ENCODE measurements at places on chromosomes 2 and 18.

GRCh38 chr2:239351687-239352086 lies 49.1 kb downstream of the HDAC4 start:
- no peak for DNase-seq

DNA sequence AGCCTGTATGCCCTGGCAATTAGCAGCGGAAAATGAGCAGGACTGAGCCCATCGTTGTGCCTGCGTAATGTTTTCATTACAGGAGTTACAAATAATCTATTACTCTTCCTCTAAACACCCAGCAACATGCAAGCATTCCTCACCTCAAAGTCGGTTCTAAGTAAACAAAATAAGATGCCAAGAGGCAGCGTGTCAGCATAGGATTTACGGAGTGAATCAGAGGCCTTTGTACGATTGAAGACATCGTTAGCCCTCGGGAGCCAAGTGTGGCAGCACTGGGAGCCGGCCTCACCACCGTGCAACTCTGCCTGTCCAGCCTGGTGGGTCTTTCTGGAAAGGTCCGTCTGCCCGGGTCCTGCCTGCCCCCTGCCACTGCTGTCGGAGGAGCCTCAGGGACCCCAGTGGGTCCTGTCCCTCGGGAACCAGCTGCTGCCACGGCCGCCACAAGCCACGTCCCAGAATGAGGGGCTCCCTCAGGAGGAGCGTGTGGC lies 80.1 kb upstream of the CTDP1 start:
- DNase-seq, result no peak

DNA sequence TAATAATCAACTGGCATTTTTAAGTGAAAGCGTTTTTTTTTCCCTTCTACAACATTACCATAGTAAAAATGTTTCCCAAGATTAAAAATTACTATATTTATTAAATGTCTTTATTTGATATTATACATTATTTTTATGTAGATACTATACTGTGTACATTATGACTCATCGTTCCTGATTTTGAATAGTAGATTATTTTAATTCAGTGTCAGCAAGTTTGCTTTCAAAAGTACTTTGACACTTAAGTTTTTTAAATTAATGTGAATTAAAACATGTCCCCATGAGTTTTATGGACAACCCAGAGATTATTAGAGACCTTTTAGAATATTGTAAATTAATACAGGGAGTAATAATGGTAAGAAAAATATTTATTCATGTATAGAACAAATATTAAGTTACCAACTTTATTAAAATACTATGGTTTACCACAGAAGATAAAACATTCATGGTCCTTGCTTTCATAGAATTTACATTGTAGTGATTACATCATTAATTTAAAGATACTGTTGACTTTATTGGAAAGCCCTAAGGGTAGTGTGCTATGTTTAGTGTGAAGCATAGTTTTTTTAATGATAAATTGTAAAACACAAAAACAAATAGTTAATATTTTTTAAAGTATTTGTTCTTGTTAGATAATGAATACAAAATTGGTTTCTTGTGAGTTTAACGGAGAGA lies 21.9 kb downstream of the DYNC1I2 start:
- DNase-seq, result no peak

- DNase-seq, result no peak
Measured at GRCh38 chr18:31424383-31424988, 23.1 kb upstream of the DSG3 start.

GRCh38 chr2:68482296-68482820 lies 15.0 kb downstream of the APLF start:
- no peak for DNase-seq

DNA sequence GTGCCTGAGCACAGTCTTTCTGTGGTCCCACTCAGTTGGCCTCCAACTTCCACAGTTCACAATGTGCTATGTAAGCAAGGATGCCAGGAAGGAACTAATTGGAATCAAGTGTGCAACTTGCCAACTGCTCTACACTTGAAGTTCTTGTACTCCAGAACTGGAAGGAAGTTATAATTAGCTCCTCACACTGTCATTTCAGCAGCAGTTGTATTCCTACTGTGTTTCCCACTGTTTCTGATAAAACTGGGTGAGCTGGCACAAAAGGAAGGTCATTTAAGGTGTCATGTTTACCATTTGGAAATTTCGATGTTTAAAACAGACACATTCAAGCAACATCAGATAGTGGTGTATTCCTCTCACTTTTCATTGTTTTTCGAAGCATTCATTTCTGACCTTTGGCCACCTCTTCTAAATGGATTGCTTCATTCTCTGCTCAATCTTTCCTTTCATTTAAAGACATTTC lies 84.2 kb downstream of the ANTXR1 start:
- DNase-seq, result no peak

- no peak for DNase-seq
Measured at GRCh38 chr18:56953428-56954198, 193.3 kb upstream of the BOD1L2 start.

GRCh38 chr2:181124497-181124896 lies 144.1 kb downstream of the UBE2E3 start:
- DNase-seq, result no peak

GRCh38 chr2:62340994-62341484 lies 145.1 kb downstream of the B3GNT2 start:
- peak; percentile 46 for DNase-seq

- no peak for DNase-seq
Measured at GRCh38 chr2:136871424-136871823, 106.1 kb downstream of the THSD7B start.

GRCh38 chr2:238117199-238118154 lies 17.3 kb downstream of the ESPNL start:
- DNase-seq, result no peak

DNA sequence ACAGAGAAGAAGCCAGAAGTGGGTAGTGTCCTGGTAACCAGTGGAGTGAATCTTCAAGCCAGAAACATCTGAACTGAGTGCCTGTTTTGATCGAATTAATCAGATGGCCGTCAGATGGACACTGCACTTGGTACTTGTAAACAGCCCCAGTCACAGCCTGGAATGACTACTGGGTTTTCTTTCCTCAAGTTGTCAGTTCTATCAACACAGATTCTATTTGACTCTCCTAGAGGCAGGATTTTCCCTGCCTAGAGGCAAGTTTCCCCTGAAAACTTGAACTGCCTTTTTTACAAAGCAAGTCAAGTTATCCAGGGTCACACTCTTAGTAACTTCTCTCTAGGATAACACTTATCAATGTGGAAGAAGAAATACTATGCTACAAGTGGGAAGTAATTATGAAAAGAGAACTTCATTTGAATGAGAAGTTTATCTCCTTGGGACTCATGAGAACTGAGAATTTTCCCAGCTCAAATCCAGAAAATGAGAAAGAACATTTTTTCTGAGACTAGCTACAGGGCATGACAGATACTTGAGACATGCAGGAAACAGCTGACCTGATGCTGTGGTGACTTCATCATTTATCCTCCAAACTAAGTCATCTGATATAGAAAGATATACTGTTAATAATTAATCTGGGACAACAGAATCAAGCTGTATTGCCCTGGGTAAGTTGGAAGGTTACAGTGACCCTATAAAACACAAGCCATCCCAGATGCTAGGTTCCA lies 36.0 kb downstream of the SULT1C2 start:
- DNase-seq, result no peak

DNA sequence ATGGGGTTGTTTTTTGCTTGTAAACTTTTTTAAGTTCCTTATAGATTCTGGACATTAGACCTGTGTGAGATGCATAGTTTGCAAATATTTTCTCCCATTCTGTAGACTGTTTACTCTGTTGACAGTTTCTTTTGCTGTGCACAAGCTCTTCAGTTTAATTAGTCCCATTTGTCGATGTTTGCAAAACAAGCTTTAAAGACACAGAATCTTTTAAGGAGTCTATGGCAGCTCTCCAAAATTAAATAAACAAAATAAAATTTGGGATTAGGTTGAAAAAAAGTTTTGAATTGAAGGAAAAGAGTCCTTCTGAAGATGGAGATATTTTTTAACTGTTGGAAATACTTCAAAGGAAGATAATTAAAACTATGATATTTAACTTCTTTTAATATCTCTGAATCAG lies 88.8 kb downstream of the MAP3K20 start:
- no peak for DNase-seq

DNA sequence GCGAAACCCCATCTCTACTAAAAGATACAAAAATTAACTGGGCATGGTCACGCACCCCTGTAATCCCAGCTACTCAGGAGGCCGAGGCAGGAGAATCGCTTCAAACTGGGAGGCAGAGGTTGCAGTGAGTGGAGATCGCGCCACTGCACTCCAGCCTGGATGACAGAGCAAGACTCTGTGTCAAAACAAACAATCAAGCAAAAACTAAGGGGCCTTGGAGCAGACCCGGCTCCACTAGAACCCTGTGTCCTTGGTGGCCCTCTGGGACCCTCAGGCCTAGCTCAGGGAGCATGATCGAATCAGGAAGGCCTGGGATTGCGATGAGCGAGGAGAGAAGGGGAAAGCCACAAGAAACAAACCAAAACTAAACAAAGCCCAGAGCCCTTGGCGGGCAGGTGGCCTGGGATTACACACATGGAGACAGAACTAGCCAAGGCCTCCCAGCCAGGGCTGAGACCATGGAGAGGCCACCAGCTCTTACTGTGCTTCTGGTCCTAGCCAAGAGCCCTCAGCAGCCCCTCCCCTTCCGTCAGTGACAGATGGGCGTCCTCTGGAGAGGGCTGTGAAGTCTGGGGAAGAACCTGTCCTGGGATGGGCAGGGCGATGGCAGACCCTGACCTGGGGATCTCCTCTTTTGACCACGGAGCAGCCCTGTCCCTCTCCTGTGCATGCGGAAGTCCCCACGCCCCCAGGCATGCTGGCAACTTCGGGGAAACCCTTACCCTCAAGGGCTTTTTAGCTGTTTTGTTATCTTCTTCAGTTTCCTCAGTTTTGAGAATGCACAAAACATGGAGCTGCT lies 27.4 kb upstream of the CATIP start:
- DNase-seq, result no peak

DNA sequence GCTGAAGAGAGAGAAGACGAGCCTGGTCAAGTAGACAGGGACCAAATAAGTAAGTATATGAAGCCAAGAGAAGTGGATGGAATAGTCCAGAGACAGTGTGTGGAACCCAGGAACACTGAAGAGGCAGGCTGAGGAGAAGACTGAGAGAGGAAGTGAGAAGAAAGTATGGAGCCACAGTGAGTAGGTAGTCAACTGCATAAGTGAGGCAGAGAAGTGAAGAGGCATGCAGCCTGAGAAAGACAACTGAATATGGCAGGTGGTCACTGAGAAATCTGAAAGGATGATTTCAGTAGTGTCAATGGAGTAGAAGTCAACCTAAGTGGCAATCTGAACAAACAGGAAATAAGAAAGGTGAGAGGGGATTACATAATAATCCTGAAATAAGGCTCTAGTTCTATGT lies 55.4 kb downstream of the CWC22 start:
- no peak for DNase-seq

DNA sequence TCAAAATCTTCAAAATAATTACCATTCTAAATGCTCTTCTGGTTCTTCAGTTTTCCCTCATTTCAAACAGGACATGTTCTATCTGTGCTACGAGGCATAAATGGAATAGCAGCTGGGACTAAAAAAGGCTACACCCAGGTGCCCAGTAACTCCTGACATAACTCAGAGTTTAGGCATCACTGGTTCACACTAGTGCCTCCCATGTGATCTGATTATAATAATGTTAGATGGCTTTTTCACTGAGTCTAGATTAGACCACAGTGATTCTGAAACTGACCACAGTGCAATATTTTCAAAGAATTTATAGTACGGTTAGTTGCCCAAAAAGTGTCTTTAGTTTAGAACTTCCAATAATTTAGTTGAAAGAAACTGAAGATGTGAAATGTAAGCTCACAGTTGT lies 123.3 kb downstream of the CCBE1 start:
- DNase-seq, result no peak

DNA sequence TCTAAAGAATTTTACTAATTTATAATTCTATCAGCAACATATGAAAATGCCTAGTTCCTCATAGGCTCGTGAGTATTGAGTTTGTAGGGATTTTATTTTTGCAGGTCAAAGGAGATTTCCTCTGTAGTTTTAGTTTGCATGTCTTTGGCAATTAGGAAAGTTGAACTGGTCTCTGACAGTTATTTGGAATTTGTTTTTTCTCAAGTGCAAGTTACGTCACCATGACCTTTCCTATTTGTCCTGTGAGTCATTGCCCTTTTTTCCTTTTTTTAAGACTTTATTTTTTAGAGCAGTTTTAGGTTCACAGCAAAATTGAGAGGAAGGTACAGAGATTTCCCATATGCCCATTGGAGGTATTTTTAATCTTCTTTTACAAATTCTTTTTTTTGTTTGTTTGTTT lies 29.0 kb downstream of the RAMP1 start:
- no peak for DNase-seq

DNA sequence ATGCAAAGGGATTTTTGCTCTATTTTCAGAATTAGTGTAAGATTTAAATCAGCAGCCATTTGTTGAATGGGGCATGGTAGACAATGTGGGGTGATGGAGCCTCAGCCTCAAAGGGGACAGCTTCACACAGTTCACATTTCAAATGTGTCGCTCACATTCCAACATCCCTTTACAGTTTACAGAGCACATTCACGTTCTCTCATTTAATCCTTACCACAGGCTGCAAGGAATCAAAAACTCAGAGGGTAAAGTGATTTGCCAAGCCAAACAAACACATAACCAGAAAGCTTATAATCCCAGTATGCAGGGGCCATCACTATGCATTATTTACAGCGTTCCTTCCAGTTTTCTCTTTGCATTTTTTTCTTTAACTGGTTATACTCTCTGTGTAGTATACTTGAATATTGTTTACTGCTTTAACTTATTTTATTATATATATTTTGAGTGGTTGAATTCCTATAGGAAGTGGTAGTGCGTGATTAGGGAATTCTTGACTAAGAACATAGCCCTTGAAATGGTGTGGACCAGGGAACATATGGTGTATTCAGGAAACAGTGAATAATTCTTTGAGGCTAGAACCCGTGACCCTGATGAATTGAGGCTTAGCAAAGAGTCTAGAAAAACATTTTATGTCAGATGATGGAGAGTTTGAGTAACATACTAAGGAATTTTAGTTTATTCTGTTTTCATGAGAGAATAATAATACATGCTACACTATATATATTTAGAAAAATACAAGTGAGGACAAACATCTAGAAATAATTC lies 18.1 kb upstream of the TAF1B start:
- no peak for DNase-seq

- DNase-seq, result no peak
Measured at GRCh38 chr2:69589973-69590652, 53.4 kb downstream of the AAK1 start.

GRCh38 chr2:65366595-65367125 lies 65.7 kb downstream of the SPRED2 start:
- DNase-seq, result peak; percentile 68

GRCh38 chr18:49520661-49521145 lies 33.7 kb upstream of the C18orf32 start:
- no peak for DNase-seq

DNA sequence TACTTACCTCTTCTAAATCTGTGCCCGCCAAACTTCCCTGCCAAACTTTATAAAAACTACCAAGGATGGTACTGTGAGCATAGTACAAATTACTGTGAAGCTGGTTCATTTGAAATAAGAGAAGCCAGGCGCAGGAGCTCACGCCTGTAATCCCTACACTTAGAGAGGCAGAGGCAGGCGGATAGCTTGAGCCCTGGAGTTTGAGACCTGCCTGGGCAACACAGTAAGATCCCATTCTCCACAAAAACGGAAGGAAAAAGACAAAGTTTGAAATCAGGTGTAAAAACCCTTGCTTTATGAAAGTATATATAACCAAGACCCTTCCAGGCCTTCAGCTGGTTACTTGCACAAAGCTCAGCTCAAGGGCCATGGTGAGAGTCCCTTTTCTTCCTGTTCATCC lies 5.9 kb downstream of the AMMECR1L start:
- no peak for DNase-seq

- DNase-seq, result peak; percentile 1
Measured at GRCh38 chr18:34358923-34359322, 134.2 kb upstream of the NOL4 start.
